Panc1 (cell line): ENCODE measurements at places on chromosomes 7 and 10. TPM values are rescaled to one million over a fixed set of nuclear protein-coding genes. Genes with fewer than 3 reads are reported as not detected.
A peak's percentile ranks its signal among the peaks of the same experiment; 100 is the strongest.

The CUEDC2 gene
- 79.3 TPM for total RNA-seq

The ADCK2 gene
- 21.6 TPM for total RNA-seq

The FRMPD2 gene
- total RNA-seq = not detected

The BMPER gene
- total RNA-seq = not detected

The MOGAT3 gene
- 0.23 TPM for total RNA-seq

The ZPBP gene
- not detected for total RNA-seq

The TMEM196 gene
- not detected for total RNA-seq

DNA sequence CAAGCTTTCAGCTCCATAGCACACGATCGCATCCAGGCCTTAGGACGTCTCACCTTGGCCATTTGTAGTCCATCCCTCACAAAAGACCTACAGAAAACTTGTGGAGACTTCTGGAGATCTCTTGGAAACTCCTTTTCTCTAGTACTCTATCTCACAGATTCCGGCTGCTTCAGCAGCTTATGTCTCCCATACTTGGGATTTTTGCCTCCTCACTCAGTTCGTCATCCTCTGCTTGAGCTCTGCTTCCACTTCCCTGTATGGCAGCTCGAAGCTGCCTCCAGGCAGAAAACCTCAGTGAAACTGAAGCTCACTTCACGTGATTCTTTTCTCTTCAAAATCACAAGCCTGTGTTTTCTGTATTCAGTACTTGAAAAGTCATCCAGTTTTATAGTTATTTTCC is 178.7 kb upstream of the GDF10 start:
- no peak overlapping the region for H3K27ac ChIP-seq
- H3K4me1 ChIP-seq = no peaks in the 10 kb centered on the region
- no peak overlapping the region for H3K4me3 ChIP-seq
- H3K36me3 ChIP-seq = no peaks in the 10 kb centered on the region
- DNase-seq = no peak

- H3K27me3 ChIP-seq = no peaks in the 10 kb centered on the region
- DNase-seq = no peak
- no peaks in the 10 kb centered on the region; the same call in 1 of the 2 replicates for H3K36me3 ChIP-seq
- H3K4me1 ChIP-seq = peaks cover 3% of the 10 kb centered on the region
- H3K27ac ChIP-seq = no peak overlapping the region
- no peak overlapping the region for H3K4me3 ChIP-seq
These were observed 7.6 kb upstream of the ORAI2 start for GRCh38 chr7:102425639-102426267.

DNA sequence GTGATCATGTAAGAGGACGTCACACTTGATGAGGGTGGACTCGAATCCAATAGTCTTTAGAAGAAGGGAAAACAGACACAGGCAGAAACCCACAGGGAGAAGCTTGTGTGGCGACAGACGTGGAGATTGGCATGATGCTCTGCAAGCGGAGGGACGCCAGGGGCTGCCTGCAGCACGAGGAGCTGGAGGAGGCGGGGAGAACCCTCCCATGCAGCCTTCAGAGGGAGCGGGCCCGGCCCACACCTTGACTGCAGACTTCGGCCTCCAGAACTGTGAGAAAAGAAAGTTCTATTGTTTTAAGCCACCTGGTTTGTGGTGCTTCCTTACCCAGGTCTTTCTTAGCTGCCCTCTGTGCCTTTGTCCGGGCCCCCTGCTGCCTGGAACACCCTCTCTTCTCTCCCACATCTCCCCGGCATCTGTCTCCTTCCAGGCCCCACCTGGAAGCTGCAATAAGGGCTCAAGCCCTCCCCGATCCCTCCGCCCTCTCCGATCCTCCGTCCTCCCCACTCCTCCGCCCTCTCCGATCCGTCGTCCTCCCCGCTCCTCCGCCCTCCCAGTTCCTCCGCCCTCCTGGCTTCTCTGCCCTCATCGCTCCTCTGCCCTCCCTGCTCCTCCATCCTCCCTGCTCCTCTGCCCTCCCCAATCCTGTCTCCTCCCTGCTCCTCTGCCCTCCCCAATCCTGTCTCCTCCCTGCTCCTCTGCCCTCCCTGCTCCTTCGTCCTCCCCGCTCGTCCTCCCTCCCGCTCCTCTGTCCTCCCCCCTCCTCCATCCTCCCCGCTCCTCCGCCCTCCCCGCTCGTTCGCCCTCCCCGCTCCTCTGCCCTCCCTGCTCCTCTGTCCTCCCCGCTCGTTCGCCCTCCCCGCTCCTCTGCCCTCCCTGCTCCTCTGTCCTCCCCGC is 17.4 kb upstream of the PRKAG2 start:
- no peak for DNase-seq
- 0 out of 2 replicates have a peak, but pooled peaks cover 2% of the 10 kb centered on the region for H3K27me3 ChIP-seq
- H3K27ac ChIP-seq = no peak overlapping the region
- H3K36me3 ChIP-seq = no peaks in the 10 kb centered on the region
- no peaks in the 10 kb centered on the region for H3K4me1 ChIP-seq

DNA sequence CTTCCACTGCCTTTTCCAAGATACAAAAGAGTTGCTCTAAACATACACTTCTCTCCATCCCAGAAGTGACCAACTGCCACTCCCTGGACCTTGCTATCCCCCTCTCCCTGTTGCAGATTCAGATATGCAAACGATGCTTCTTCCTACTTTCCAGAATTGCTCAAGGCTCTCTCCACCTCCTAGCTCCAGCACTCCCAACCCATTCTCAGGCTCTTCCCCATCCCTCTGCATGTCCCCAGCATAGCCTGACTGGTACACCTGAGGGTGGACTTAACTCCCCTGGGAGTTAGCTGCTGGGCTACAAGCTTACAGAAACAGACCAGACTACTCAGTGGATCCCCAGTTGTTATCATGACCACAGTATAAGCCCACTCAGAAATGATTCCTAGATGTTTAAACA is 27.6 kb downstream of the MKRN1 start:
- no peak for DNase-seq
- no peak overlapping the region for H3K4me3 ChIP-seq

GRCh38 chr10:29411666-29412315 is 122.9 kb downstream of the LYZL1 start:
- peaks cover 5% of the 10 kb centered on the region; the same call in 1 of the 2 replicates for H3K36me3 ChIP-seq
- peaks cover 6% of the 10 kb centered on the region for H3K4me1 ChIP-seq
- H3K27me3 ChIP-seq = no peaks in the 10 kb centered on the region
- no peak overlapping the region for H3K4me3 ChIP-seq
- no peak for DNase-seq

GRCh38 chr10:29957907-29958331 is 101.5 kb downstream of the JCAD start:
- H3K36me3 ChIP-seq = no peaks in the 10 kb centered on the region
- no peaks in the 10 kb centered on the region for H3K4me1 ChIP-seq
- no peak overlapping the region for H3K4me3 ChIP-seq
- H3K27ac ChIP-seq = no peak overlapping the region
- no peak for DNase-seq
- H3K27me3 ChIP-seq = no peaks in the 10 kb centered on the region

GRCh38 chr10:104925232-104925851 is 284.3 kb downstream of the SORCS3 start:
- no peak overlapping the region for H3K4me3 ChIP-seq
- no peak overlapping the region for H3K27ac ChIP-seq
- DNase-seq = peak; percentile 43
- no peaks in the 10 kb centered on the region for H3K36me3 ChIP-seq
- no peaks in the 10 kb centered on the region; the same call in 1 of the 2 replicates for H3K27me3 ChIP-seq
- H3K4me1 ChIP-seq = no peaks in the 10 kb centered on the region
